ENCODE measurements at places on chromosomes 6 and 20. TPM values are rescaled to one million over a fixed set of nuclear protein-coding genes. Genes with fewer than 3 reads are reported as not detected.

The TCF15 gene
- 0.63 TPM for total RNA-seq

The RSPH3 gene
- 20.2 TPM for total RNA-seq

The OR12D3 gene
- total RNA-seq = not detected

The REM1 gene
- total RNA-seq = 2.5 TPM

The DLGAP4 gene
- total RNA-seq = 62.4 TPM

The SLC22A7 gene
- total RNA-seq = 2.0 TPM

The GATA5 gene
- total RNA-seq = 1.0 TPM

The VTA1 gene
- 37.2 TPM for total RNA-seq

The CGAS gene
- 5.9 TPM for total RNA-seq

The SLC22A1 gene
- 2.3 TPM for total RNA-seq

The NT5E gene
- total RNA-seq = 41.0 TPM

The TCP11 gene
- 0.50 TPM for total RNA-seq

The SNAP25 gene
- total RNA-seq = 6.2 TPM

The C6orf52 gene
- 1.5 TPM for total RNA-seq

The STMND1 gene
- total RNA-seq = not detected

The ACTL10 gene
- total RNA-seq = 3.0 TPM

The GRM1 gene
- 0.19 TPM for total RNA-seq

The MUCL3 gene
- 0.13 TPM for total RNA-seq

The HAO1 gene
- total RNA-seq = not detected

The RING1 gene
- total RNA-seq = 47.2 TPM

The CAGE1 gene
- total RNA-seq = not detected

The ARFGEF3 gene
- 7.8 TPM for total RNA-seq

The ZSCAN26 gene
- total RNA-seq = 17.2 TPM

The KCNK15 gene
- 11.7 TPM for total RNA-seq

The DYNLT2 gene
- 1.9 TPM for total RNA-seq

The LAMA2 gene
- total RNA-seq = 20.8 TPM

The TRERF1 gene
- 8.4 TPM for total RNA-seq

The GPLD1 gene
- total RNA-seq = 0.94 TPM

The SERPINB6 gene
- total RNA-seq = 136 TPM

The POU3F2 gene
- total RNA-seq = not detected

The TNFRSF6B gene
- total RNA-seq = 64.5 TPM

The MAN1A1 gene
- 68.5 TPM for total RNA-seq

The KHDC1L gene
- not detected for total RNA-seq

The DEFB132 gene
- total RNA-seq = not detected

All from kidney (tissue), 22 donors.